ENCODE measurements at places on chromosomes 3 and 15. TPM values are rescaled to one million over a fixed set of nuclear protein-coding genes. Genes with fewer than 3 reads are reported as not detected.

GRCh38 chr15:74312445-74313007, 54.9 kb downstream of the CYP11A1 start:
- H3K36me3 ChIP-seq: no peaks in the 10 kb centered on the region
- H3K27me3 ChIP-seq: no peaks in the 10 kb centered on the region
- H3K4me1 ChIP-seq: peaks cover 4% of the 10 kb centered on the region
- DNase-seq: no peak
- H3K4me3 ChIP-seq: no peak overlapping the region
- no peak overlapping the region for H3K27ac ChIP-seq

DNA sequence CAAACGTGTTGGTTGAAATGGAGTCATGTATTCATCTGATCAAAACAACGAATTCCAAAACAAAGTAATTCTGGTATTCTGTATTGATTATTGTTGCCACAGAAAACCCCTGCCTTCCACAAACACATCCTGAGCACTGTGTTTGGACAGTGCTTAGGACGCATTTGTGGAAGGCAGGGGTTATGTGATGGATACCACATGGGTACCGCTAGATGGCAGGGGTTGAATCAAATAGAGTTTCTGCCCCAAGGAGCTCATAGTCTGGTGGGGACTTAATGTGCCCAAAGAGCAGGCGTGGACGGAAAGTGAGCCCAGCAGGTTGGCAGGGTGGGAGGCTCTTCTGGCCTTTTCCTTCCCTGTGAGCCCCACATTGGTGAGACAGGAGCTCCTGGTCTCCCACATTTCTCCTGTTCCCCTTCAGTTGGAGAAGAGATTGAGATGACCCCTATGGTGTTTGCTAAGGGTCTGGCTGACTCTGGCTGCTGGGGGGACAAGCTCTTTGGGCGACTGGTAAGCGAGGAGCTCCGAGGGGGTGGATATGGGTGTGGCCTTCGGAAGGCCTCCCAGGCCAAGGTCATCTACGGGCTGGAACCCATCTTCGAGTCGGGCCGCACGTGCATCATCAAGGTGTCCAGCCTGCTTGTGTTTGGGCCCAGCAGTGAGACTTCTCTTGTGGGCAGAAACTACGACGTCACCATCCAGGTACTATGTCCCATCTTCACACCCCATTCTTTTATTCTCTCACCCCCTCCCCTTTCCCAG, 22.1 kb upstream of the SLC28A1 start:
- no peaks in the 10 kb centered on the region for H3K4me1 ChIP-seq
- H3K4me3 ChIP-seq: no peak overlapping the region
- no peaks in the 10 kb centered on the region for H3K36me3 ChIP-seq
- no peaks in the 10 kb centered on the region for H3K27me3 ChIP-seq
- no peak for DNase-seq
- H3K27ac ChIP-seq: no peak overlapping the region

GRCh38 chr3:108189440-108189839, 32.8 kb downstream of the IFT57 start:
- DNase-seq: no peak
- H3K27me3 ChIP-seq: no peaks in the 10 kb centered on the region
- H3K4me1 ChIP-seq: no peaks in the 10 kb centered on the region
- H3K27ac ChIP-seq: no peak overlapping the region
- H3K4me3 ChIP-seq: no peak overlapping the region

GRCh38 chr3:190531406-190531805, 17.5 kb downstream of the IL1RAP start:
- H3K27ac ChIP-seq: no peak overlapping the region
- DNase-seq: no peak
- no peaks in the 10 kb centered on the region for H3K4me1 ChIP-seq
- no peak overlapping the region for H3K4me3 ChIP-seq

The GPR160 gene
- total RNA-seq: 14.1 TPM
